Thymus (tissue), 14 donors: ENCODE measurements at places on chromosomes 5 and 9. TPM values are rescaled to one million over a fixed set of nuclear protein-coding genes. Genes with fewer than 3 reads are reported as not detected.
A peak's percentile ranks its signal among the peaks of the same experiment; 100 is the strongest.

WDR38 gene
- total RNA-seq: 0.14 TPM

GNA14 gene
- total RNA-seq: 0.47 TPM

- DNase-seq: no peak
- H3K27ac ChIP-seq: no peak overlapping the region
- H3K4me3 ChIP-seq: no peak overlapping the region
Observed at GRCh38 chr5:149149942-149150341, 8.6 kb downstream of the ABLIM3 start.

DNA sequence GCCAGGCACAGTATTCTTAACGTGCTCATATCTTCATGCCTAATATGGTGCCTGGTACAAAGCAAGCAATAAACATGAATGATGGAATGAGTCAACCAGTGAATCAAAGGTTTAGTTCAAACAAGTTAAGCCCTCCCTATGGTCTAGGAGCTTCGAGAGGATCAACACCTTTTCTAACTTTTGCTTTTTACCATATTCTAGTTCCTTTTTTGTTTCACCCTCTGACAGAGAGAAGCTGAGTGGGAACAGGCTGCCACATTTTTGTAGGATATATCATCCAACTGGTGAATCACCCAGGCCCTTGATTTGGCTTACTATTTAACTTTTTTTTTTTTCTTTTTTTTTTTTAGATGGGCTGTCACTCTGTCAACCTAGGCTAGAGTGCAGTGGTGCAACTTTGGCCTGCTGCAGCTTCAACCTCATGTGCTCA lies 39.3 kb upstream of the TNC start:
- H3K27me3 ChIP-seq: no peaks in the 10 kb centered on the region
- no peaks in the 10 kb centered on the region for H3K36me3 ChIP-seq
- H3K27ac ChIP-seq: no peak overlapping the region
- no peak overlapping the region for H3K4me3 ChIP-seq

DNA sequence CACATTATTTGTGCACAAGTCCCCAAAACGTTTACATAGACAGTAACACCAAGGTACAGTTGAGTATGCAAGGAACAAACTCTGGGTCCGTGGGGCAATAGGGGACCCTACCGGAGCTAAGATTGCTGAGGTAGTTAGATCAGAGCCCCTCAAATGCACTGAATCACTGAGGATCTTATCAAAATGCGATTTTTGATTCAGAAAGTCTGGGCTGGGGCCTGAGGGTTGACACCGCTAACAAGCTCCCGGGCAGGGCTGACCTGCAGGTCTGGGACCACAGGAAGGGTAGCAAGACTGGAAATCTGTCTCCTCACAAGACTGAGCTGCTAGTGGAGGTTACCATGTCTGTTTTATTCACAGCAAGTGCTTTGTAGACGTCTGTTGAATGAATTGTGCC lies 1.8 kb upstream of the IL3 start:
- H3K27me3 ChIP-seq: no peaks in the 10 kb centered on the region
- H3K27ac ChIP-seq: no peak overlapping the region
- H3K4me3 ChIP-seq: no peak overlapping the region
- H3K36me3 ChIP-seq: no peaks in the 10 kb centered on the region
- peaks cover 30% of the 10 kb centered on the region for H3K4me1 ChIP-seq
- DNase-seq: no peak

DNA sequence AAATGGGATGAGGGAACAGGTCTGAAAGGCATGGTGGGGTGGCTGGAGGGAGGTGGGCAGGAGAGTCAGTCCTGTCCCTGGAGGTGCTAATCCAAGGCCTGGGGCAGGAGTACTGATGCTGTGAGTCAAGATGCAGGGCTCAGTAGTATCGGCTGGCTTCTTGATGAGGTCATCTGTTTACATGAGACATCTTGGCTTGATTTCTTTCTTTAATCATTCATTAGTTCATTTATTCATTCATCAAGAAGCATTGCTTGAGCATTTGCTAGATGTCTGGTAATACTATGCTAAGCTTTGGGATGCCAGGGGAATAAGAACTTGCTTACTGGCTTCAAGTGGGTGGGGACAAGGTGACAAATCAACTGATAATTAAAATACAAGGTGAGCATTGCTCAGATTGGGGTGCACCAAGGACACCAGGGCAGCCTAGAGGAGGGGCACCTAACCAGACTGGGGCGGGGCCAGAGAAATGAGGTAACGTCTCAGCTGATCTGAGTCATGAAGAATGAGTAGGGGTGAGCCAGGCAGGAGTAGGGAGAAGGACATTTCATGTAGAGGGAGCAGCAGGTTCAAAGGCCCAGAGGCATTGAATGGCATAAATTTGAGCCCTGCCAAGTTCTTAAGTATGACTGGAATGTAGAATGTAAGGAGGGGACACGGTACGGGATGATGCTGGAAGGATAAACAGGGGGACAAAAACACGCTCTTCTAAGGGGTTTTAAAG lies 88.8 kb downstream of the EGFLAM start:
- no peak overlapping the region for H3K4me3 ChIP-seq
- H3K36me3 ChIP-seq: no peaks in the 10 kb centered on the region
- H3K27ac ChIP-seq: no peak overlapping the region
- no peaks in the 10 kb centered on the region for H3K27me3 ChIP-seq
- DNase-seq: no peak

DNA sequence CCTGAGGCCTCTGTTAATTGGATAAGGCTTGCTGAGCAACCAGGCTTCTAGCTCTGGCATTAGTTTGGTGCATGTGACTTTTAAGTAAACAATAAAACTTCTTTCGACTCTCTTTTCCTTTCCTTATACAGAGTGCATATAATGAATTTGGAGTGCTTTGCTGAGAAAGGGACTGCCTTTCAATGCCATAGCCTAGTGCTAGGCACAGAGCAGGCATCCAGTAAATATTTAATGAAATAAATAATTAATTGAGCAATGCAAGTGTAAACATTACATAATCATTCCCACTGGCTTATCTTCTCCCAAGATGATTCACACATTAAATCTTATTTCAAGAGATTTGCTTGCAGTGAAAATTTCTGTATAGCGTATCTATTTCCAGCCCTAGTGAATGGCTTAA lies 74.1 kb downstream of the NMUR2 start:
- no peaks in the 10 kb centered on the region for H3K27me3 ChIP-seq
- no peak overlapping the region for H3K27ac ChIP-seq
- no peak for DNase-seq
- no peaks in the 10 kb centered on the region for H3K36me3 ChIP-seq
- H3K4me3 ChIP-seq: no peak overlapping the region
- H3K4me1 ChIP-seq: no peaks in the 10 kb centered on the region

DNA sequence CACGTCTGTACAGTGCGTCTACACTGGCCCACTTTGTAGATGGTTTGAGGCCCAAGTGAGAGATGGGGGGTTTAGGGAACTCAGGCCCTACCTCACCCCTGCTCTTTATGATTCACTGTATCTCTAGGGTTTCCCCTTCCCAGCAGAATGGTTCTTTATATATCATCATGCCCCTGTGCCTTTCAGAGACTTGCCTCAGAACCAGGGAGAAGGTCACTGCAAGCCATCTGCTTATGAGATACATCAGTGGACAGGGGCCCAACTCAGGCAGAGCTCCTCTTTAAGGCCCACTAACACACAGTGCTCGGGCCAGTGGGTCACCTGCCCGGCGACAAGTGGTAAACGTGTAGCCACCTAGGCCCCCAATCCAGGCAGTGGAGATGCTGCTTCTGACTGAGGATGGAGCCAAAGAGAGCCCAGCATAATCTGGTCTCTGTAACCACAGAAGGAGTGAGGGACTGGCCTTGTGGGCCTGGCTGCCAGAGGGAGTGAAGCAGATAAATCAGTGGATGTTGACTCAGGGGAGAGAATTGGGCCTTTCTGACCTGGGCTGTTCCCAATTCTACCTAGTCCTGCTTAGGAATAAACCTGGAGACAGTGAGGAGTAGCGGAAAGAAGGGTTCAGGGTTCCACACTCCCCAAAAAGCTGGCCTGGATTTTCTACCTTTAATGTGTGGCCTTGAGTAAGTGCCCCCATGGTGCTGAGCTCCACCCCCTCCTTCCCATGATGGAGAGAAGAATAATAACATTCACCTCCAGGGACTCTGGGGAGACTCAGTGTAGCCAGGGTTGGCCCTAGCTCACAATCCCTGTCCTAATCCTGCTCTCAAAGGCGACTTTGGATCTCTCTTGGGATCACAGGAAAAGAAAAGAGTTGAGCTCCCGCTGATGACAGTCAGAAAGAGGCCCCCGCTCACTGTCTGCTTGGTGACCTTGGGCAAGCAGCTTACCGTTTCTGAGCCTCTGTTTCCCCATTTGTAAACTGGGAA lies 2.8 kb upstream of the DUSP1 start:
- H3K36me3 ChIP-seq: peaks cover 8% of the 10 kb centered on the region
- peaks cover 45% of the 10 kb centered on the region for H3K4me1 ChIP-seq
- no peaks in the 10 kb centered on the region for H3K27me3 ChIP-seq
- H3K27ac ChIP-seq: peak overlapping the region; percentile 8
- H3K4me3 ChIP-seq: no peak overlapping the region
